ENCODE measurements at places on chromosomes 16 and 17.
A peak's percentile ranks its signal among the peaks of the same experiment; 100 is the strongest.

DNA sequence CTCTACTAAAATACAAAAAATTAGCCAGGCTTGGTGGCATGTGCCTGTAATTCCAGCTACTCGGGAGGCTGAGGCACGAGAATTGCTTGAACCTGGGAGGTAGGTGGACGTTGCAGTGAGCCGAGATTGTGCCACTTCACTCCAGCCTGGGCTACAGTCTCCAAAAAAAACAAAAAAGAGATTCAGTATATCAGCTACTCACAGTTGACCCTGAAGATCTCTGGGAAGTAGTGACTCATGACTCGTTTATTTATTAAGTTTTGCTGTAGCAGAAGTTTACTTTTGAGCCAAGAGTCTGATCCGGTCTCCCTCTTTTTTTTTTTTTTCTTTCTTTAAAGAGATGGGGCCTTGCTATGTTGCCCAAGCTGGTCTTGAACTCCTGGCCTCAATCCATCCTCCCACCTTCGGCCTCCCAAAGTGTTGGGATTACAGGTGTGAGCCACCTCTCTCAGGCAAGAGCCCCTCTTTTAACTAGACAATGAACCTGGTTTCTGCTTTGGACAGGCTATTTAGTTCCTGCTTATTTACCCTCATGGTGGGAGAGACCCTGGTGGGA is 4.4 kb downstream of the MVP start:
- peak; percentile 48 for DNase-seq

DNA sequence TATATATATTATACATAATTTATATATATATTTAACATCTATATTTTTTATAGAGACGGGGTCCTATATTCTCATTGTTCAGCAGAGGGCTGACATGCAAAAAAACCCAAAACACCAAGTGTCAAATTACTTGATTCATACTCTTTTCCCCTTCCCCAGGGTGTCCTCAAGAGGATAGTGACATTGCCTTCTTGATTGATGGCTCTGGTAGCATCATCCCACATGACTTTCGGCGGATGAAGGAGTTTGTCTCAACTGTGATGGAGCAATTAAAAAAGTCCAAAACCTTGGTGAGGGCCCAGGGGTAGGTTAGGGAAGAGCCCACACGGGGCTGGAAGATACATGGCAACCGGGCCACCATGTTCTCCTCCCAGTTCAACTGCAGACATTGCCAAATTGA is 11.0 kb downstream of the ITGAM start:
- DNase-seq, result no peak

GRCh38 chr17:82358465-82359350 is at the start of gene TEX19:
TEX19 (plus strand) TSS chr17:82359247; CDS start chr17:82362151, 2,904 bp downstream.
- DNase-seq, result no peak

GRCh38 chr17:33438139-33438538 is 145.0 kb upstream of the ASIC2 start:
- peak; percentile 15 for DNase-seq

DNA sequence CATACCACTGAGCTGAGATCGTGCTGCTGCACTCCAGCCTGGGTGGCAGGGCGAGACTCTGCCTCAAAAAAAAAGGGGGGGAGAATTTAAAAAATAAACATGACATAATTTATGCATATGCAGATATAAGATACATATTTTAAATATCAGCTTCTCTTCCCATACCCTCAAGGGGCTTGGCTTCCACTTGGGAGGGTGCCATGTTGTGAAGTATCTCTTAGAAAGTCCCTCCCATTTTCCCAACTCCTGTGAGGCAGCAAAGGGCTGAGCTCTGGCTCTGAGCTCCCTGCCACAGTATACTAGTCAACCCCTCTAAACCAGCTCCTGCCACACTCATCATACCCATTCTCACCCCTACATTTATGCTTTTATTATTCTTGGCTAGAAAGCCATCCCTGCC is 39.4 kb downstream of the MYH11 start:
- no peak for DNase-seq

DNA sequence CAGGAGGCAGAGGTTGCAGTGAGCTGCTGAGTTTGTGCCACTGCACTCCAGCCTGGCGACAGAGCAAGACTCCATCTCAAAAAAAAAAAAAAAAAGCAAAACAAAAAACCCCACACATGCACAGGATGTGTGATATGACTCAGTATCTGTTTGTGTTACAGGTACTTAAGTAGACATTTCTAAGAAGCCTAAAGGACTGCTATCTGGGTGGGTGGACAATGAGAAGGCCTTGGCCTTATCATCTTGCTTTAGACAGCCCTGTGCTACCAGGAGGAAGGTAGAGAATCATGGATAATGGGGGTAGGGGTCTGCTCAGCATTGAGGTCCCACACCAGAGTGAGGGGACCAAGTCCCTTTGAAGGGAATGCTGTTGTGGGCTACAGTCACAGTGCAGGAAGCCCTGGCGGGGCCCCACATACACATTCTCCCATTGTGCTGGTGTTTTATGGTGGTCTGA is 26.7 kb downstream of the PLD6 start:
- peak; percentile 30 for DNase-seq

DNA sequence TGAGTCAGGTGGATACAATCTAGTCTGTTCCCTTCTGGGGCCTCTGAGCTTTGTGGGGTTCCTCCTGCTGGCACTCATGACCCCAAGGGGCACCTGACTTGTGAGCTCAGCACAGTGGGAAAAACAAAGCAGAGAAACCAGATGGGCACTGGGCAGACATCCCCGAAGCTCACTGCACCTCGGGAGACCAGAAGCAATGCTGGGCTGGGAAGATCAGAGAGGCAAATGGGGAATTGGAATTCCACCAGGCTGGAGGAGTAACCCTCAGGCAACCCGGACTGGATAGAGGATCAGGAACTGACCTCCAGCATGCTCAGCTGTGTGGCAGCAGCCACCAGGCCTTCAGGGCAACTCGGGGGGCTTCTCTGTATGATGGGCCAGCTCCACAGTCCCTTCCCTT is 50.3 kb downstream of the ABCC12 start:
- DNase-seq, result no peak

DNA sequence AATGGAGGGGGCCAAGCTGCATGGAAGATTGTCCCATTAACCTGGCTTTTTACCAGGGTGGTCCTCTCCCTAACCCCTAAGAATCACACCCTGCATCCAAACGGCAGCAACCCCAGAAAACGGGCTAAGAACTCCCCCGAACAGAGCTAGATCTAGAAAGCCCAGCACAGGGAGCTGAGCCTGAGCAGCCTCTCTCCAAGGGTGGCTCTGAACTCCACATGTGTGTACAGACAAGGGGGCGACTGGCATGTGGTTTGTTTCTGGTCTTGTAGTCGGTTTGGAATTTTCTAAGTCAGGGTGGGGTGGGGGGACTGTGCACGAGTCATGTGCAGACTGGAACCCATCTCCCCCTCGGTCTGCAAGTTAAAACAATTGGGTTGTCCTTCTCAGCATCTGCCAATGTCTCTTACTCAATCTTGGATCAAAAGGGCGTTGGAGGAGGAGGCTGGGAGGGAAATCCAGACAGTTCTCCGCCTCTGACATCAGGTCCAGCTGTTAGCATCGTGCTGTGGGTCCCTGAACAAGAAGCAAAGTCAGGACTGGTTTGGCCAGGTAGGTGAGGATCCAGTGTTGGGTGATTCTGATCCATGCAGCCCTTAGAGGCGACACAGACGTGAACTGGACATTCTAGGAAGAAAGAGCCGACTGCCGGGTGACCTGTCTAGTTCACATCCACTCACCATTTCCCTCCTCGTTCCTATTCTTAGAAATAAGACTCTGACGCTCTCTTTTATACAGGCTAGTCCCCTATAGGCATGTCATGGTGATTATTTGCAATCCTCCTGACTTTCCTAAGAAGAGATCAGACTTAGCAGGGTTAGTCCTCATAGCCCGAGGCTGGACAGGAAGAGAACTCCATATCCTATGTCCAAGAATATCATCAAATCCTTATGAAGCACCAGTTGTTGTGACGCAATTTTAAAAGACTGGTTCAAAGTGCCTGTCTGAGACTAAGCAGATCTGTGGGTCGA is 381.8 kb downstream of the SOX9 start:
- no peak for DNase-seq

GRCh38 chr17:50675190-50675589 is 32.5 kb downstream of the ANKRD40 start:
- DNase-seq, result no peak

DNA sequence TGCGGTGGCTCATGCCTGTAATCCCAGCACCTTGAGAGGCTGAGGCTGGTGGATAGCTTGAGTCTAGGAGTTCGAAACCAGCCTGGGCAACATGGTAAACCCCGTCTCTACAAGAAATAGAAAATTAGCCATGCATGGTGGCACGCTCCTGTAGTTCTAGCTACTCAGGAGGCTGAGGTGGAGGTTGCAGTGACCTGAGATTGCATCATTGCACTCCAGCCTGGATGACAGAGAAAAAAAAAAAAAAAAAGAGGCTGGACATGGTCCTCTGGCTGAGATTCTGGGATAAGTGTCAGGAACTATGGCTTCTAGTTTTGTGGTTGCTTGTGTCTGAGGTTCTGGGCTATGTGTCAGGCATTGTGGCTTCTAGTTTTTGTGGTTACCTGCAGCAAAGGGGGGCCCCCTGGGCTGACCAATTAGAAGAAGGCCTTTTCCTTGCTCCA is 7.0 kb downstream of the KSR1 start:
- DNase-seq, result no peak

GRCh38 chr17:16991349-16992009 is 19.6 kb upstream of the TNFRSF13B start:
- DNase-seq, result peak; percentile 39

GRCh38 chr17:55690105-55690508 is 32.6 kb downstream of the TMEM100 start:
- DNase-seq, result no peak

DNA sequence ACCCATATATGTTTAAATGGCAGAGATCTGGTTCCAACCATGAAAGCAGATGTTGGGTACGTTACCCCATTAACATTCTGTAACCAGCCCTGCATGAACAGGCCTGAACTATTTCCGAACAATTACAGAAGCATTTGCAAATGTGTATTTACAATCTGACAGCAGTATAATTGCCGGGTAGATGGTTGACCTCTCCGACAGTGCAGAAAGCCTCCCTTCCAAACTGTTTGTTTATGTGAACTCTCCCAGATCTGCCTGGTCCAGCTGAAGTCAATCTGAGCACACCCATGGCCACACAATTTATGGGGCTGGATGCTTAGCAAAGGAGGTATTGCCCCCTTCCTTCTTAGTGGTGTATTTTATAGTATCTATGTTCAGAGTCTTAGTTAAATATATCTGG is 21.8 kb downstream of the NUDT7 start:
- no peak for DNase-seq

DNA sequence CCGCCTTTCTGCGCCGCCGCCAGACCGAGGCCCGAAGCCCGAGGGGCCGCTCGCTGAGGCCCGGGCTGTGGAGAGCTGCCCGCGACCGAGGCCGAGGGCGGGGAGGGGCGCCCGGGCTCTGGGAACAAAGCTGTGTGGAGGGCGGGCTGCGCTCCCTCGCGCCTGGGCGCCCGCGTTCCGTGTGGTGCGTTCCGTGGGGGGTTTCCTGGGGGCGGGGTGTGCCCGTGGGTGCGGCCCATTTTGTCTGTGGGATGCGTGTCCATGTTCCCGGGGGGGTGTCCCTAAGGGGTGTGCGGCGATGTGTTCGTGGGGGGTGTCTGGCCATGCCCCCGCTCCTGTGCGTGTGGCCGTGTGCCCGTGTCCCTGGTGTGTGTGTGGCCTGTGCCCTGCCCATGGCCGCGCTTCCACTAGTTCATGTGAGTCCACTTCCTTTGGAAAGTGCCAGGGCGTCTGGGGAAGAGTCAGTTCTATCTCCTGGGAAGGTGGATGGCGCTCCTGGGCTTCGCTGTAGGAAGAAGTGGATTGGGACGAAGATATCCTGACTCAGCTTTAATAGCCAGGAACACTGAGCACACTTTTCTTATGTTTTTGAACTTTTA is 520 bp downstream of the JPT2 start:
- DNase-seq, result peak; percentile 56

DNA sequence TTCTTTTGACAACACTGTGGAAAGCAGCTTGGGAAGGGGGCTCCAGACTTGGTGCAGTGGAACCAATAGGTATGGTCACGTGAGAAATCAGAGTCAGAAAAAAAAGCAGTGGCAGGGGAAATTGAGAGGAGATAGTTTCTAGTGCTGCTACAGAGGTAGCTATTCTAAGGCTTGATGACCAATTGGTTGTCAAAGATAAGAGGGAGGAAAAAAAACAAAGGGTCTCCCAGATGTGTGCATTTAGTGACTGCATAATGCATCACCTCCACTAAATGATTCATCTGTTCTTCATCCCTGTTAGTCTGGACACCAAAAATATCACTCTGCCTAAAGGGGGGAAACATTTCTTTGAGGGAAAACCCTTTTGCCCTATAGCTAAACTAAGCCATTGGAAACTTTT is 56.5 kb downstream of the PIGL start:
- peak; percentile 67 for DNase-seq

DNA sequence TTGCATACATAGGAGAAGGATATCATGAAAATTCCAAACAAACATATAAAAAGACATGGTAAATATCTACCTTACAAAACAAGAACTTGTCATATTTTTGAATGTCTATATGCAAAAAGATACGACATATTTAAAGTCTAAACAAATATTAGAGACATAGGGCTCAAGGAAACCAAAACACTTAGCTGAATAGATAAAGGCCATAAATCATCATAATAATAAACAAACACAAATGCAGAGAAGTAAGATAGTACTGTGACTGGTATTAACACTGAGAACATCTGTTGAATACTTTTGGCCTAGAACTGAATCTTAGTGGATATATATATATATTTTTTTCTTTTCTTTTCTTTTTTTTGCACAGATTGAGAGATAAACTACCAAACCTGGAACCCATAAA is 435.8 kb downstream of the KCNJ18 start:
- DNase-seq, result no peak

DNA sequence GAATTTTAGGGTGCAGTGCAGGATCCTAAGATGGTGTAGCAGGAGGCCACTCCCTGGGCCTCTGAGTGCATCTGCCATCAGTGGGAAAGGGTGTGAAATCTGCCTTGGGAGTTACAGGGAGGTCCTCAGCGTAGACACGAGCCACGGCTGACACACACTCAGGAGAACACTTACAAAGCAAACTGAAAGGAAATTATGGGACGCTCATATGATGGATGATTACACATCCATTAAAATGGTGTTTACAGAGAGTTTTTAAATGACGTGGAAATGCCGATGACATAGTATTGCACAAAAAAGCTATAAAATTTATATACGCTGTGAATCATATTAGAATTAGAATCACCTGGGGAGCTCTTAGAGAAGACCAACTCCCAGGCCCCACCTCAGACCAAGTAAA is 175.2 kb downstream of the CCDC182 start:
- no peak for DNase-seq
